ENCODE measurements at places on chromosomes 16 and 17.

GRCh38 chr16:11159282-11159681, 96.7 kb downstream of the SOCS1 start:
- no peak for DNase-seq

DNA sequence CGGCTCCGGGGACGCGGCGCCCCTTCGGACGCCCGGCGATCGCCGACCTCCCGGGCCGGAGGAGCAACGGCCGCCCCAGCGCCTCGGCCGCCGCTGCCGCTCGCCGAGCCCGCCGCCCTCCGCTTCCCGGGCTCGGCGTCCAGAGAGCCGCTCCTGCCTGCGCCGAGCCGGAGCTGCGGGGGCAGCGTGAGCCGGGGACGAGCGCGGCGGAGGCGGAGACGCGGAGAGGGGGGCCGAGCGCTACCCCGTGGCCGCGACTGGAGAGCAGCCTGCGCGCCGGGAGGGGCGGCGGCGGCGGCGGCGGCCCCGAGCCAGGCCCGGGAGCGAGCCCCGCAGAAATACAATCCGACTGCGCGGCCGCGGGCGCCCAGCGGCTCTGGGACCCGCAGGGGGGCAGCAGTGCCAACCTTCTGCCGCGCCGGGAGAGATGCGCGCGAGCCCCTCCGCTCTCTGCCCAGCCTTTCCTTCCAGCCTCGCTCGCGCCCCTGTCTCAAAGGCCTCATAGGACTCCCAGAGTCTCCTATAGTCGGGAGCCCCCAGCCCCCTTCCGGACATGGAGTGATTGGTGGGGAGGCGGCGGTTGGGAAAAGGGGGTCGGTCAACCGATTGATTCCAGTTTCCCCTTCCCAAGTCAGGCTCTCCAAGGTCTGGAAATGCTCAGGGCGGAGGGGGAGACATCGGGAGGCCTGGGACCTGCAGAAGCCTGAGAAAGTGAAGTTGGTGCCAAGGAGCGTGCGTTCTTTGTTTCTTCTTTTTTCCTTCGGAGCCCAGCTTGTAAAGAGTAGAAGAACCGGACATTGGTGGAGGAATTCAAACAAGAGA, 1.0 kb upstream of the SDK2 start:
- DNase-seq = peak; percentile 80

DNA sequence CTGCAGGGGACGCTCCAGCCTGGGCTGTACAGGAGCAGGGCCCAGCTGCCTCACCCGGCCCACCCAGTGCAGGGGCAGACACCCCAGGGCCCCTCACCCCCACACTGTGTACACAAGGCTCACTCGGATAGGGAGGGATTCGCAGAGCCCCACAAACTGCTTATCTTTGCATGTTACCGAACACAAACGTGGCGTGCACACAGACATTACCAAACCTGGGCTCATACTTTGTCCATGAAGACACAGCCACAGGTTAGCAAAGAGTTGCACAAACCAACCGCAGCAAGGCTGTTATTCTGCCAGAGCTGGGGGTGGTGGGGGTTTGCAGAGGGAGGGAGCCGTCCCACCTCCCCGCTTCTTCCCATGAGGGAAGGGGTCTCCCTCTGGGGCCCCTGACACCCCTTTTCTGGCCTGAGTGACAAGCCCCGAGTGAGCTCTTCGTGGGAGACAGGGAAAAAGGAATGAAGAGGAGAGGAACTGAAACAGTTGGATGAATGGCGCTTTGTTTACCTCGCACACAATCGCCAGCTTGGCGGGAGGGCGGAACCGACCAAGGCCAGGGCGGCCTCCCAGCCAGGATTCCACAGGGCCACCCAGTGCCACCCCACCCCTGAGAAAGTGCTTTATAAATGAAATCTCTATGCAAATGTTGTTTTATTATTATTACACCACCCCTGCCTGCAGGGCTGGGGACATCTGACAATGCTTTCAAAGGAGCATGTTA, 434 bp upstream of the CPSF4L start:
- DNase-seq = no peak

- DNase-seq = peak; percentile 95
These were observed at the start of gene TELO2 for GRCh38 chr16:1492923-1493745. Gene TELO2, plus strand, starts transcription at chr16:1493360. Its CDS starts 922 bp downstream, at chr16:1494282.

DNA sequence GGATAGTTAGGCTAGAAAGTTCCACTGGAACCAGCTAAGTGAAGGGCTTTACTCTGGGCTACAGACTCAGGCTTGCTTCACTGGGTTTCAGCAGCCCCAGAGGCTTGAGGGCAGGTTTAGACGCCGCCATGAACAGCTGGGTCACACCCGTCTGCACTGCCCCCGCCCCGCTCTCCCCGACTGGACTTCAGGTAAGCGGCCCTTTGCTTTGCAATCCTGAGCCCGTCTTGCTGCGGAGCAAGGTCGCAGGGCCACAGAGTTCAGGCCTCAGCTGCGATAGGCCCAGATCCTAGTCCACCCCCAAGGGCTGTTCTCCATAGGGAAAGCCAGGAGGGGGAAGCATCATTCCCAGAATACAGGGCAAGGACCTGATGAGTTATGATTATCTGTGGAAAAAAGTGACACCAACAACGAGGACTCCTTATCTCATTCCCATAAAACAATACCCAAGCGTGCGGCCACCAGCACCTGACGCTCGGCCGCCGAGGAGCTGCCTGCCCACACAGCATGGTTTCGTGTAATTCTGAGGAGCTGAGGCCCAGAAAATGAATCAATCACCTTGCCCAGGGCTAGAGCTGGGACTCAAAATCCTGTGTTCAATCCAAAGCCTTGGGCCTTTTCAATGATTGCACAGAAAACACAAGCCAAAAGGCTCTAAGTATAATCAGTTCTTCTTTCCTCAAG, 20.4 kb downstream of the MEAK7 start:
- DNase-seq = peak; percentile 17

- no peak for DNase-seq
These were observed 1.6 kb downstream of the SPIRE2 start for GRCh38 chr16:89829630-89830437.

DNA sequence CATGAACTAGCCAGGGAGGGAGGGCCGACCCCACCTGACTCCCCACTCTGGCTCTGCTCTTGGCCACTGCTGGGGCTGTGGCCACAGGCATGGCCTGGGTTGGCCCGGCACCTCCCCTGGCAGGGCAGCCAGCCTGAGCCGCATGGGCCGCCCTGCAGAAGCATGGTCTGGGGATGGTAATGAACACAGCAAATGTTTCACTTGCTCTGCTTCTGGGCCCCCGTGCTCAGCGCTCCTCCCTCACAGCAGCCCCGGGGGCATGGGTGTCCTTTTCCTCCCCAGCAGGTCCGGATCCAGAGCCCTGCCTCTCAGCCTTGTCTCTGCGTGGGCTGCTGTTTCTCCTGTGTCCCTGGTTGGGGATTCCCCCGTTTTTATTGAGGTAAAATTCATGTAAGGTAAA, 30.9 kb upstream of the KCNJ12 start:
- DNase-seq = no peak

GRCh38 chr16:50102051-50102746, 36.4 kb downstream of the HEATR3 start:
- no peak for DNase-seq

DNA sequence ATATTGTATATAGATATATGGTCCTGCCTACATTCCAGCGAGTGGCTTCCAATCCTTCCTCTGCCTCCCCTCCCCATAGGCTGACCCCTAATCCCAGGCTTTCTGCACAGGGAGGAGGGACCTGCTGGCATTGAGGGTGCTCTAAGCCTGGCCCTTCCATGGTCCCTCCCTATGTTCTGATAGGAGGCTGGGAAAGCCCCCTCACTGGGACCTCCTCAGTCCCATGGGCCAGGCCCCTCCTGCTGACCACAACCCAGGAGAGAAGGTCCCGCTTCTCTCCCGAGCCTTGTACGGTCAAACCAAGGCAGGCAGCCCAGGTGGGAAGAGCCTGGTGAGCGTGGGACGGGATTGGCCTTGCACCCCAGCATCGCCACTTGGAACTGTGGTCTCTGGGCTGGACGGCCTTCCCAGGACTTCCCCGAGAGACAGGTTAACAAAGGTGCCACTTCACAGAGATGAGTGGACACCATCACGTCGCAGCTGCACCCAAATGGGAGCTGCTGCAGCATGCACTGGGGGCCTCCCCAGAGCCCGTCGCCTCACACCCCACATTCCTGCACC, 859 bp downstream of the ALDH3A1 start:
- DNase-seq = no peak

- no peak for DNase-seq
These were observed 238.4 kb upstream of the AXIN2 start for GRCh38 chr17:65799869-65800268.

GRCh38 chr16:24540602-24541210, 1.3 kb downstream of the RBBP6 start:
- DNase-seq = peak; percentile 51

DNA sequence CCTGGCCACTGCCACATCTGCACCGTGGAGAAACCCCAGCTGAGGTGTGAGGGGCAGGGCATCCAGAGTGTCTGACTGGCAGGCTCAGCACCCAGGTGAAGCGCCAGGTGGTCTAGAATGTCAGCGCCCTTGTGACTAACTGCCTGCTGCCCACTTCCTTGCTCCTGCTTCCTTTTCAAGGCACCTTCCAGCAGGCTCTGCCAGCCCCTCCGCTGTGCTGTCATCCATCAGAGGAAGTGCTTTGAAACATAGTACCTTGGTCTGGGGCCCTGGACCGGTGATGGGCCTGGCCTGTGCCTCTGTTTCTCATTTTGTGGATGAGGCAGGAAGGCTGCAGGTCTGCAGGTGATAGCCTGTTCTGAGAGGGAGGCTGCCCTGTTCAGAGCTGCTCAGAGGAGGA, 5.5 kb downstream of the SPNS2 start:
- peak; percentile 58 for DNase-seq

DNA sequence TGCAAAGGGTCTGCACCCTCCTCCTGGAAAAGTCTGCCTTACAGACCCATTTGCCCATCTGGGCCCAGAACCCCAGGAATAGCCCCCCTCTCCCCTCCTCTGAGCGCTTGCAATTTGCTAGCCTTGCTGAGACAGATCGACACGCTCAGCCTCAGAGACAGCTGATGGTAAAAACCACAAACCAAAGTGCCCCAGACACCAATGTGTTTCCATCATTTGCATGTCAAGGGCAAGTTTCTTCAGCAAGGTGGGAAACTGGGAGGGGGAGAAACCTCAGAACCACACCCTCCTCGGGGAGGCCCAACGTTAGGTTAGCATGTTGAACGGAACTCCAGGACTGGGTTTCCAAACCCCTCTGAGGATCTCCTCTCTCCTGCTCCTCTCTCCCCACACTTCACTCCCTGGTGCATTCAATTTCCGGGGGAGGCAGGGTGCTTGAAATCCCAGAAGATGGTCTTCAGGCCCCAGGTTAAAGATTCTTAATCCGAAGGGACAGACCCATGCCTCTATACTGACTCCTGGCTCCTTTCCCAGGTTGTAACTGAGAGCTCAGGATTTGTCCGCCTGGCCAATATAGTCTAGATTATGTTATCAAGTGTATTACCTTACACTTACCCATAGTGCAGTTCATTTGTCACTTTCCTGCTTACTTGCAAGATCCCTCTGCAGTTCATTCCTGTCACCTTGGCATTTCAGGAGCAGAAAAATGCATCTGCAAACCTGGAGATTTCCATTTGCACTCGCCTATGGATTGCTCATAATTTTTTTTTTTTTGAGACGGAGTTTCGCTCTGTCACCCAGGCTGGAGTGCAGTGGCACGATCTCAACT, 1.3 kb upstream of the CUEDC1 start:
- peak; percentile 52 for DNase-seq

DNA sequence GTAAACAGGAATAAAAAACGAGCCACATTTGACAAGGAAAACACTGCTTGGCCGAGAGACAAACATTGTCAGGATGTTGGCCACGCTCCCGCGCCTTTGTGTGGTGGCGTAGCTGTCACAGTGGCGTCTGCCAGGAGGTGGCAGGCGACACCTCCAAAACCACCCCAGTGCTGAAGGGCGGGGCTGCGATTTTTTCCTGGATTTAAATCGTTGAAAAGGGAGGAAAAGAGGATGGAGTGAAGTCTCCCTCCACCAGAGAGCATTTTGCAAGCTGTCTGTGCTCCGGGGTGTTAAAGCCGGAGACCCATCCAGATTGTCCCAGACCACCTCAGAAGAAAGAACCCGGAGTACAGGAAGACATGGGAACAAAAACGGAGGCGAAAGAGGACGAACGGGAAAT, 12.7 kb downstream of the MRM3 start:
- peak; percentile 66 for DNase-seq

- no peak for DNase-seq
These were observed 30.8 kb downstream of the PLD6 start for GRCh38 chr17:17175340-17175739.

DNA sequence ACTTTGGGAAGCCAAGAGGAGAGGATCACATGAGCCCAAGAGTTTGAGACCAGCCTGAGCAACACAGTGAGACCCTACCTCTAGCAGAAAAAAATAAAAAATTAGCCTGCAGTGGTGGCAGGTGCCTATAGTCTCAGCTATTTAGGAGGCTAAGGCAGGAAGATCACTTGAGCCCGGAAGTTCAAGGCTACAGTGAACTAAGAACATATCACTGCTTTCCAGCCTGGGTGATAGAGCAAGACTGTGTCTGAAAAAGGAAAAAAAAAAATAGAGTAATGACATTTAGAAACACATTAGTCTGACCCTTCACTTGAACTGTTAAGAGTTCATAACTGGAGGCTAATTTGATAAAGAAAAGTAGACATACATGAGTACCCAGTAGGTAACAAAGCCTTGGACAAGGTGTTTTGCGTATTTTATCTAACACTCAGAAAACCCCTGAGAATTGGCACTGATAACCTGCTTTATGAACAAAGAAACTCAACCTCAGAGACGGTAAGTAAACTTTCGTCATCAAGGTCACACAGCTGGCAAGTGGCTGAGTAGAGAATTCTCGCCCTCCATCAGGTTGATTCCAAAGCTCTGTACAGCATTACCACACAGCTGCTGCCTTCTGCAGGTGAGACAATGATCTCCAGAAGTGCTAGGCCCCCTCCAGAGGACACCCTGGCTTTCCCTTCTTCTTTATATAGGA, 101.1 kb downstream of the SMG6 start:
- DNase-seq = no peak

- DNase-seq = no peak
These were observed 447.1 kb upstream of the CDH5 start for GRCh38 chr16:65919145-65919985.

DNA sequence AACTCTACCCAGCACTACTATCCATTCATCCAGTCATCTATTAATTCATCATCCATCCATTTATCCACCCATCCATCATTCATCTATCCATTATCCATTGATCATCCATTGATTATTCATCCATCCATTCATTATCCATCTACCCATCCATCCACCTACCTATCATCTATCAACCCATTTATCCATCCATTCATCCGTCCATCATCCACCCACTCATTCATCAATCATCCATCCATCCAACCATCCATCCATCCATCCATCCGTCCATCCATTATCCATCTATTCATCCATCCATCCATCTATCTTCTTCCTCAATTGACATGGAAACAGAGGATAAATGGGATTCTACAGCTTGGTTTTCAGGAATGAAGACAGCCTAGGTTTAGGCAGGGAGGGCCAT, 12.0 kb downstream of the SLC4A1 start:
- DNase-seq = no peak

Measured in activated naive CD8-positive, alpha-beta T cell treated with anti-CD3 and anti-CD28 coated beads, Interleukin-2, amount 10 ng/mL, durations not matched to agents 7 days and 5 days (primary cell).